Stimulated activated CD4-positive, alpha-beta T cell treated with anti-CD3 and anti-CD28 coated beads, Interleukin-12 subunit alpha, Interleukin-12 subunit beta, amount 100 ng/mL, for 4 hours (primary cell): ENCODE measurements at places on chromosomes 2 and 18.

DNA sequence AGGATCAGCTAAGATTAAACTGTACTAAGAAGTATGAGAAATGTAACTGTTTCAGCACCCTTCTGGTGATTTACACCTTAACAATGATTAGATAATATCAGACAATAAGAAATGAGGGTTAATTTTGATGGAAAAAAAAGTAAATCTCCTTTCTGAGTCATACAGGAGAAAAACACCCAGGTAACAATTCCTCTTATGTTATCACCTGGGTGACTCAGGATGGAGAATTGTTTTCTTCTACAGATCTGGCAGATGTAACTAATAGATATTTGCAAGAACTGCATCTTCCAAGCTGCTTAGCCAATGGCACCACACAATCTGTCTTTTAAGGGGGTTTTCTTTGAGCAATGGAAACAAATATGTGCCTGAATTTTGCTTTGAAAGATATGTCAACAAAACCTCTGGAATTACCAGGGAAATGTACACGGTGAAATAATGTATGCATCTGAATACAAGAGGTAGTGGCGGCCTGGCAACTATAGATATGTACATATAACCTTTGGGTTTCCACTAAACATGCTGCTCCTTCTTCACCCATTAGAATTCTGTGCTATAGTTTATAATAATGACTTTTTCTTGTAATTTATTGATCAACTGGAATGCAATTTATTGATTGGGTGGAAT lies 407.9 kb downstream of the CPS1 start:
- no peak for DNase-seq

DNA sequence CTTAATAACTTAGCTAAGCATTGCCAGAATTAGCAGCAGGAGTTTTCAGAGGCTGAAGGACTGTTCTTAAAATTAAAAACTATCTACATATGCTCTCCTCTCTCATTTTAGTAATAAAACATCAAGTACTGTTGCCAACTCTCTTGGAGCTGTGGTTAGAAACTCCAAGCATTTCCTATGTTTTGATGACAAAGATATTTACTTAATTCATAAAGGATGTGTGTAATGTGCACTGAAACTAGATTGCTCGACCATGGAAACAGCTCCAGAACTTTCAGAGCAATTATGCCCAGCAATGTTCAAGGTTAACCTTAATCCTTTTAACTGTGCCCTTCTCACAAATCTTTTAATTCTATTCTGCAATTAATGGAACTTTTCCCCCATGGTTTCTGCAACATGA lies 8.4 kb downstream of the GRP start:
- DNase-seq, result no peak

- DNase-seq, result no peak
Observed at GRCh38 chr18:49678440-49678839, 116.6 kb downstream of the LIPG start.

DNA sequence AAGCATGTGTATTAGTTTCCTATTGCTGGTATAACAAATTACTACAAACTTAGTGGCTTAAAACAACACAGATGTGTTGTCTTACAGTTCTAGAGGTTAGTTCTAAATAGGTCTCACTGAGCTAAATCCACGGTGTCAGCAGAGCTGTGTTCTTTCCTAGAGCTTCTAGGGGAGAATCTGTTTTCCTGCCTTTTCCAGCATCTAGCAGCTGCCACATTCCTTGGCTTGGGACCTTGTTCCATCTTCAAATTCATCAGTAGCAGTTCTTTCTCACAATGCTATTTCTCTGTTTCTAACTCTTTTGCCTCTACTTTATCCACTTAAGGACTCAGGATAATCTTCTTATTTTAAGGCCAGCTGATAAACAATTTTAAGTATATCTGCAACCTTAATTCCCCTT lies 32.2 kb upstream of the CREB1 start:
- no peak for DNase-seq

DNA sequence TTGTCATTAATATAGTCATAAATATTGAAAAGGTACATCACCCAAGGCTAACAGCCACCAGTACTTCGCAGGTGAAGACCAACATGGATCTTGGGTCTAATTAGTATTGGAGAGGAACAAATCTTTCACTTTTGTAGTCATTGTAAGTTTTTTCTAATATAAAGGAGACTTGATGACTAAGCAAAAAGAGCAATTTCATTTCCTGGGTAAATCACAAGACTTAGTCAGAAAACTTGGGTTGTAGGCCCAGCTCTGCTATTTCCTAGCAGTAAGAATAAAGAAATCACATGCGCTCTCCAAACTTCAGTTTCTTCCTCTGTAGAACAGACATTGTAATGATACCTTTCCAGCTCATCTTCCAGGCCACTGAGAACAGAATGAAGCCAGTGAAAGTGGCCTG lies 40.9 kb downstream of the NRP2 start:
- DNase-seq, result no peak

GRCh38 chr2:86400321-86400720 lies 40.9 kb upstream of the KDM3A start:
- no peak for DNase-seq
